ENCODE measurements at places on chromosomes 11 and 22.
A peak's percentile ranks its signal among the peaks of the same experiment; 100 is the strongest.

GRCh38 chr22:49907807-49908206, 10.4 kb downstream of the ALG12 start:
- no peak for DNase-seq

DNA sequence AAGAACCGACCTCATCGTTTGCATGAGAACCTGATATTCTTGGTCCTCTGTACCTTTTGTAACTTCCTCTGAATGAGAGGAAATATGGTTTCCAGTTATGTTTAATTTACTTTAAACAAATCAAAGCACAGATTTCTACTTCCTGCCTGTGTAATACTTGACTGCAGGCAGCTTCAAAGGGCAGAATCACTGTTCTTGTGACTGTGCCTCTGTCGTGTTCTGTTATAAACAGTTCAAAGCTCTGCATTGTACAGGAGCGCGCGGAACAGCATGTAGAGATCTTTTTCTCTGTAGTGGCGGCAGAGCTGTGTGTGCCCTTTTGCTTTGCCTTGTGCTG, 73.2 kb upstream of the CLDN5 start:
- DNase-seq: peak; percentile 43

DNA sequence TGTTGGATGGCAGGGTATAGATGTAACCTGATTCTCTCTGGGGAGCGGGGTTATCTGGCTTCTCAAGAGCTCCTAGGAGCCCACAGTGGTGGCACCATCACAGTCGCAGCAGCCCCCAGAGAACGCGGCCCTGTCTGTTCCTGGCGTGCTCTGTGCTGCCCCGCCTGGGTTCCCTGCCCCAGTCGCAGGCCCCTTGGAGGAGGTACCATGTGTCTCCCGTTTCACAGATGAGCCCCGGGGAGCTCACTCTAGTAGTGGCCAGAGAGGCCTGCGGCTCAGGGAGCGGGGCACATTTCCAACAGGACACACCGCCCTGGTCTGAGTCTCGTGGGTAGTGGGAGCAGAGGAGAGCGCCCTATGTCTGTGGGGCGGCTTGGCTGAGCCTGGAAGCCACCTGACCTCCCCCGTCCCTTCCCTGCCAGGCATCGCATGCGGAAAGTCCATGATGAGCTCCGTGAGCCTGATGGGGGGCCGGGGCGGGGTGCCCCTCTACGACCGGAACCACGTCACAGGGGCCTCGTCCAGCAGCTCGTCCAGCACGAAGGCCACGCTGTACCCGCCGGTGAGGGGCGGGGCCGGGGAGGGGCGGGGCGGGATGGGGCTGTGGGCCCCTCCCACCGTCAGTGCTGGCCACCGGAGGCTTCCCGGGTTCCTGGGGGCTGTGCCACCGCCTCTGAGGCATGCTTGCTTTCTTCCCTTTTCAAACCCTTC, 21.0 kb upstream of the PPP6R3 start:
- DNase-seq: no peak

DNA sequence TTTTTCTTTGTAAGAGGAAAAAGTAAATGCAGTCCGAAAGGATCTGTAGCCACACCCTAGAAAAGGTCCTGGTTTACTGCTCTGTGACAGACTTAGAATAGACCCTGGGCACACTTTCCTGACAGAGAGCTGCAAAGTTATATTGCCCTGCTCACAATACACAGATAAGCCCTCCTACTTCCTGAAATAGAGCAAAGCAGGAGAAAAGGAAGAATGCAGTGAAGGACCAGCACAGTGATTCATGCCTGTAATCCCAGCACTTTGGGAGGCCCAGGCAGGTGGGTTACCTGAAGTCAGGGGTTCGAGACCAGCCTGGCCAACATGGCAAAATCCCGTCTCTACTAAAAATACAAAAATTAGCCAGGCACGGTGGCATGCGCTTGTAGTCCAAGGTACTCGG, 2.2 kb downstream of the CYB561A3 start:
- no peak for DNase-seq

GRCh38 chr22:49951000-49951677, 9.4 kb upstream of the PIM3 start:
- DNase-seq: no peak

GRCh38 chr11:132024587-132025295, 654.3 kb downstream of the NTM start:
- no peak for DNase-seq

DNA sequence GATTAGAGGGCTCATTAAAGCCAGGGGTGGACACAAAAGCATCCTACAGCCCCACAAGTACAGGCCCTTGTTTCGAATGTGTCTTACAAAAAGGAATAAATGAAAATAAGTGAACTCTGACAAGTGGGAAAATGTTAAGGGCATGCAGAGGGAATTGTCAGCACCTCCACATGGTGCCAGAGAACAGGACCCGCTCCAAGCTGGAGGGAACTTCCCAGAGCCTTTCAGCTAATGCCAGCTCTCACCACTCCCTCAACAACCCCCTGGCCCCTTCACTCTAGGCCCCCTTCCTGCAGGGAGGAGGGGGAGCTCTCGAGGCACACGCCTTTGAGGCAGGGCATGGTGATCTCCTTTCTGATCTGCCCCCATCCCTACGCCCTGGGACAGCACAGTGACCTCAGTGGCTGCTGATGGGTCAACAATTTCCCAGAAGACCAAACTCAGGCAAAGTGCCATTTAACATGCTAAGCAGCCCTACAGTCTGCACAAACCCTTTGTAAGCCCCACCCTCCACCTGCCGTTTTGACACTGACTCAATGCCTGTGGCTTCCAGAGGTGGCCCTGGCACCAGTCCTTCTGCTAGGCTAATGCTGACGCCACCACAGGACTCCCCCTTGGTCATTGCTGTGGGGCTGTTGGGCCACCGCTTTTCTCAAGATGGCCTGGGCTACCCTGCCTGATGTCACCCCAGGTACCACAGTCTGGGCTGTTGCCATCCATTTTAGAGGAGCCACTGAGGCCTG, 12.5 kb upstream of the CHST1 start:
- no peak for DNase-seq

GRCh38 chr22:31139066-31139465, 1.2 kb downstream of the PLA2G3 start:
- no peak for DNase-seq

GRCh38 chr22:24507716-24508115, 12.6 kb downstream of the UPB1 start:
- DNase-seq: no peak

Measured in activated T-cell treated with anti-CD3 and anti-CD28 coated beads, Interleukin-2, amount 50 U/mL, for 1 hour (primary cell).